CD4-positive, alpha-beta T cell treated with Interferon gamma for 1 hour (primary cell): ENCODE measurements at places on chromosomes 4 and X.

GRCh38 chr4:42361456-42361855 is 35.8 kb upstream of the SHISA3 start:
- DNase-seq: no peak

DNA sequence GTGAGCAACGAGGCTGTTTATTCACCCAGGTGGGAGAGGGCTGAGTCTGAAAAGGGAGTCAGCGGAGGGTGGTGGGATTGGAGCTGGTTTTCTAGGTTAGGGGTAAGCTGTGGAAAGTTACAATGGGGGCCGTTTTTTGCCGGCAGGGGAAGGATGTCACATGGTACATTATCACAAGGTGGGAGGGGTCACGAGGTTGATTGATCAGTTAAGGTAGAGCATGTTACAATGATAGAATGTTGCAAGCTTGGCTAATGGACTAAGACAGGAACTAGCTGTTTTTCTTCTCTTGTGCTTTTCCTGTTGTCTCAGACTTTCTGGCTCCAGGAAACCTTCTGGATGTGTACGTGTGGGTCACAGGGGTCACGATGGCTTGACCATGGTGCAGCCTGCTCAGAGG is 536.3 kb upstream of the HTR2C start:
- DNase-seq: no peak

DNA sequence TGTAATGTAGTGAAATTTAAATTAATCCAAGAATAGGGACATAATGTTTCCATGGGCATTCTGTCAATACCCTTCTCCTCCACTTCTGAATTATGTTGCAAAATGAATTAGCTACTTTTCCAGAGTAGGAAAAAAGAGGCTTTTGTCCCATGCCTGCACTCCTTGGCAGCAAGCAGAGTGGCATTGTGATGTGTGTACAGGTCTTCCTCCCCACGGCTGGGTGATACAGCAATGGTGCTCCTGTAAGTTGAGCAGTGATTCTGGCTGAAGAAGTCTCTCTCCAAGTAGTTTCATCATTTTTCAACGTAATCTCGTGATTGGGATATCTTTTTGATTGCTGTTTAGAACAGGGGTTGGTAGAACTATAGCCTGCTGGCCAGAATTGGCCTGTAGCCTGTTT is 59.9 kb downstream of the KIT start:
- no peak for DNase-seq

- no peak for DNase-seq
These were observed 79.3 kb downstream of the NFKB1 start for GRCh38 chr4:102580463-102580842.
